NCI-H82 (cell line): ENCODE measurements at places on chromosomes 7 and 10.

DNA sequence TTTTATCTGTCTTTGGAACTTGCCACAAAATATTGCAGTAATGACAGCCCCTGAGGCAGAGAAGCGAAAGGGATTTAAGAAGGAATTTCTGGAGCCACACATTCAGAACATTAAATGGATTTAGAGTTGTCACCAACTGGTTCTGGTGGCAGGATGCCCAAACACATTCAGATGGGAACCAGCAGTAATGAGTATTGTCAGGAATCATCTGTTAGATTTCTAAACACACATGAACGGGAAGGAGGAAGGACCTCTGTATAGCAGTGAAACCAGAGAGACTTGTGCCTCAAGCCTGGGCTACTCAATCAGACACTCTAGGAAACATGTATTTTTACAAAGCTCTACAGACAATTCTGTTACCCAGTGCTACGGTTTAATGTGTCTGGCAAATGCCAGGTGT, 103.8 kb upstream of the CCNY start:
- no peak for DNase-seq

DNA sequence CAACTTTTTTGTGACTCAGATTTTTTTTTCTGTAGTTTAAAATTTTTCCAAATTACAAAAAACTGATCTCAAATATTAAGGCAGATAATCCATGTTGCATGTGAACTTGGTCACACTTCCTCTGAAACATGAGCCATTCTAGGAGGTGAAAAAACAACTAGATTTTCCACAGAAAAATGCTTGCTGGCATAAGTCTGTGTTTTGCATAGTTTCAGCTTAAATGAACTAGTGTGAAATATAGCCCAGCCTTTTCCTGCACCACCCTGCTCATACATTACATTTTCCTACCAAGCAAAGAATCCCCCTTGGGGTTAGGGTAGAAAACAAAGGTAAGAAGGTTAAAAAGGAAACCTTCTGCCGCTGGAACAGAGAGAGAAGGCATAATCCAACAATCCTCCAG, 48.2 kb downstream of the SLC25A13 start:
- no peak for DNase-seq

DNA sequence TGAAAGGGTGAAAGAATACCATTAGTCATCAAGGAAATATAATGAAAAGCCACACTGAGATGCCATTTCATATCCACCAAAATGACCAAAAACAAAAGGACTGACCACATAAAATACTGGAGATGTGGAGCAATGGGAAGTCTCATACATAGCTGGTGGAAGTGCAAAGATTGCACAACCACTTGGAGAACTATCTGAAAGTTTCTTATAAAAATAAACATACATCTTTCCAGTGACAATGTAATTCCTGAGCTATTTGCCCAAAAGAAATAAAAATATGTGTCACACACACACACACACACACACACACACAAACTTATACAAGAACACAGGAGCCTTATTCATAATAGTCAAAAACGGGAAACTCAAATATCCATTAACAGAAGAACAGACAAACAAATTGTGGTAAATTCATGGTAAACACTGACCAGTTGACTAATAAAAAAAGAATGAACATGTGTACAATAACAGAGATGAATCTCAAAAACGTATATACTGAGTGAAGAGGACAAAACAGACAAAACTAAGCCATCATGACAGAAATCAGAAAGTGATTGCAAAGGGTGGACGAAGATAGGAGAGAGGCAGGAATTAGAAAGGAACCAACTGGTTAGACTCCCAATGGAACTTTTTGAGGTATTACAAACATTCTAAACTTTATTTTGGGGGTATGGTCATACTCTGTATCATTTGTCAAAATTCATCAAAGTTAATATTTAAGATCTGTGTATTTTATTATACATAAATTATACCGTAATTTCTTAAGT, 21.5 kb downstream of the WASL start:
- no peak for DNase-seq

DNA sequence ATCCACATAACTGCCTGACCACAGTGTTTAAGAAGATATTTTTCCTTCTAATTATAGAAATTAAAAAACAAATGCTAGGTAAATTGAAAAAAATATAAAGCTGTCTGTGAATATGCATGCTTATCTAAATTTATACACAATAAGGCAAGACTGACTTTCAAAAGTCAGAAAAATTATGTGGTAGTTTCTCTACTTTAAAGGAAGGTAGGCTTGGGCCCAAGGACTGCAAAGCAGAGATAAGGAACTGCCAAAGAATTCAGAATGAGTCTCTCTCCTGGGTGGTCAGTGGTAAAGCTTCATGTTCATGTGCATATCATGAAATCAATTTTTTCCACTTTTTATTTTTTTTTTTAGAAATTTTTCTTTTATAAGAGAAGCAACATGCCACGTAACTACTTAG, 998.6 kb downstream of the REEP3 start:
- DNase-seq, result no peak

GRCh38 chr7:115642194-115642593, 388.4 kb downstream of the TFEC start:
- no peak for DNase-seq

GRCh38 chr10:129693382-129693781, 226.3 kb downstream of the MGMT start:
- no peak for DNase-seq

DNA sequence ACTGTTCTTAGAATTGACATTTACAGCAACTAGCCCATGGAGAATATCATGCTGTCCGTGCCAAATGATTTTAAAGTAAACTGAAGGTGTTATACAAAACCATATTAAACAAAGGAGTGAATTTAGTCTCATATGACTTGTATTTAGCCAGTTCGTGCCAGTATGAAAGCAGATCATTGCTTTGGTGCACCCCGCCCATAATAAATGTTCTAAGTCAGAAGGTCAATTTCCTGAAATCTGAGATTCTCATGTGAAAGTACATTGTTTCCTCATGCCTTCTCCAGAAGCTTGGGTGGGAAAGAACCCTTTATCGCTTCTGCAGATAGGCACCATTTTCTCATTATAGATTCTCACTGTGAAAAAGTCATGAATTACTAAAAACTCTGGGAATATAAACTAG, 106.4 kb downstream of the CAMK1D start:
- DNase-seq, result no peak

- no peak for DNase-seq
These were observed 88.8 kb upstream of the BTBD16 start for GRCh38 chr10:122182308-122182707.

- DNase-seq, result no peak
These were observed 61.9 kb upstream of the EBF3 start for GRCh38 chr10:130025811-130026485.

DNA sequence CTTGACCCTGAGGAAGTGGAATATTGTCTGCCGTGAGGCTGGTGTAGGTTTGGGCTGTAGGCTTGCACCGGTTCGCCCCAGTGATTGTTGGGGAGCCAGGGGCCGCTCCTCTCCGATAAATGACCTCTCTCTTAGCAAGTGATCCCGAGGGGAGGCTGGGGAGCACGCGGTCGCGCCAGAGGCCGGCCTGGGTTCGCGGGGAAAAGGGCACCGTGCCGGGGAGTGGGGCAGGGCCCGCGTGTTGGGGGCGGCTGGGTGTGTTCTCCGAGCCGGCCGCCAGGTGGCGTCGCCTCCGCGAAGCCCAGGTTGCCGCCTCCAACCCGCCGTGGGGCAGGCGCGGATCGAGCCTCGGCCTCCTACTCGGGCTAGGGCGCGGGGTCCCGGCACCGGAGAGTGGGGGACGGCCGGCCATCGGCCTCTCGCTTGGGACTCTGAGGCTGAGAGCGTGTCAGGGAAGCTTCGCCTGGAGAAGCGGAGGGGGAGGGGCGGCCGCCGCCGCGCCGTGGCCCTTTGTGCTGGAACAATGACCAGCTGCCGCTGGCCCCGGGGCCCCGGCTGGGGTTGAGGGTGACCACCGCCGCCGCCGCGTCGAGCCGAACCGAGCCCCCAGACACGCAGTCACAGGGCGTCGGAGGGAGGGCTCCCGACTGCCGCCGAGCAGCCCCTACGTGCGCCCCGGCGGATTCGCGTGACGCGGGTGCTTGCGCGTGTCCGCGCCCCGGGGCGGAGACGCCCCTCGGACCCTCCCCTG, 442 bp upstream of the LZTS2 start:
- DNase-seq, result peak; percentile 72

GRCh38 chr10:70589762-70590654, 12.5 kb downstream of the PRF1 start:
- peak; percentile 89 for DNase-seq

GRCh38 chr10:82622479-82622878, 747.5 kb downstream of the NRG3 start:
- no peak for DNase-seq

GRCh38 chr7:118590107-118590506, 365.6 kb downstream of the ANKRD7 start:
- peak; percentile 70 for DNase-seq

- DNase-seq, result no peak
These were observed 217.4 kb downstream of the WDR37 start for GRCh38 chr10:1273372-1274105.

DNA sequence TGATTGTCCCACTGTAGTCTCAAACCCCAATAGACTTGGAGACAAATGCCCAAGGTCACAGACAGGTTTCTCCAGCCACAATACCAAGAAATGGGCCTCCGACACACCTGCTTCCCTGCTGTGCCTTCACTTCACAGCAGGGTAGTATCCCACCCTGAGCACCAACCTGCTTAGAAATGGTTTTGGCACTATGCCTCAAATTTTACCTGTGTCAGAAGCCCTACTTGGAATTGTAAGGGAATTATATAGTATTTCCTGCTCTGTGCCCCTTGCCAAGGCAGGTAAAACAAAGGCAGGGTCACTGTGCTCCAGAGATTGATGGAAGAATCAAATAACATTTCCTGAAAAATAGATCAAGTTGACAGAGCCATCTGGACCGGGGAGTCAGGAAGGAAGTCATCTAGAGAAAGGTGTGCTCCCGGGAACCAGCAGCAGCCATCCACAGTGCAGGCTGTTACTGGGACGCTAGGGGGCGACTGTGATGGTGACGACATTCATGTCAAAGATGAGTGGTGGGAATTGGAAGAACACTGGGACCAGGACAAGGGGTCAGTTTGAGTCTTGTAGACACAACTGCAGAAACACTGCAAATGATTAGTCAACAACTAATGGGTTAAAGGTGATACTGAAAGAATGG, 117.8 kb upstream of the AKR1E2 start:
- DNase-seq, result peak; percentile 17
